ENCODE measurements at places on chromosomes 4 and X.

- no peak for DNase-seq
Measured at GRCh38 chr4:184504385-184504784, 30.0 kb upstream of the IRF2 start.

DNA sequence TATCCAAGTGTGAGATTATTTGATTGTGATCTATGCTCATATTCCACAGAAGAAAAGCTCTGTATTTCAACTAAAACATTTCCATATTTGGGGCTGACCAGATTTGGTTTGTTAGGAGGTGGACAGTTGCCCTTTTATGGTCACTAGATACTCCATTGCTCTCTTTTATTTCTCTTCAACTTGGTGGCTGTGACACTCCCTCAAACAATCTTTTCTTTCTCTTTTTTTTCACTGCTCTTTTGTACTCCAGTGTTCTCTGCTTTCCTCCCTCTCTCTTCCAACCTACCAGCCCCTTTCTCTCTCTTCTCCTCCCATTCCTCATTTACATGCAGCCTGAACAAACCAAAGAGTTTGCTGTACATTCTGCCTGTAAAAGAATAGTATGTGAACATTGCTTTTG is 48.8 kb downstream of the RBPJ start:
- no peak for DNase-seq

- DNase-seq: no peak
Measured at GRCh38 chr4:152659806-152660205, 20.0 kb downstream of the TMEM154 start.

DNA sequence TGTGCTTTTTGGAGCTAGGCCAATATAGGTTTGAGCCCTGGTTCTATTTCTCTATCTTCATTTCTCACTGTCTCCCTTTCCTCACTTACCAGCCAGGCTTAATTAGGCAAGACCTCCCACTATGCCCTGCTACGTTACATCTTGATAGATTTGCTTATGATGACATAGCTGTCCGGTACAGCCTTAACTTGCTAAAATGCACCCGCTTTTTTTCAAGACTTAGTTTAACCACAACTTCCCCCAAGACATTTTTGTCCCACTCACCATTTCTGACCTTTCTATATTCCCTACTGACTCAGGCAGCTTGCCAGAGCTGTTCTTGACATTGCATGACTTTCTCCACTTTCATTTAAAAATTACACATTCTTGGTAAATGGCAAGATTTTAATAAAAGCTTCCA is 152.6 kb downstream of the MID1 start:
- no peak for DNase-seq

- DNase-seq: no peak
Measured at GRCh38 chr4:77815636-77816035, 3.5 kb downstream of the CNOT6L start.

DNA sequence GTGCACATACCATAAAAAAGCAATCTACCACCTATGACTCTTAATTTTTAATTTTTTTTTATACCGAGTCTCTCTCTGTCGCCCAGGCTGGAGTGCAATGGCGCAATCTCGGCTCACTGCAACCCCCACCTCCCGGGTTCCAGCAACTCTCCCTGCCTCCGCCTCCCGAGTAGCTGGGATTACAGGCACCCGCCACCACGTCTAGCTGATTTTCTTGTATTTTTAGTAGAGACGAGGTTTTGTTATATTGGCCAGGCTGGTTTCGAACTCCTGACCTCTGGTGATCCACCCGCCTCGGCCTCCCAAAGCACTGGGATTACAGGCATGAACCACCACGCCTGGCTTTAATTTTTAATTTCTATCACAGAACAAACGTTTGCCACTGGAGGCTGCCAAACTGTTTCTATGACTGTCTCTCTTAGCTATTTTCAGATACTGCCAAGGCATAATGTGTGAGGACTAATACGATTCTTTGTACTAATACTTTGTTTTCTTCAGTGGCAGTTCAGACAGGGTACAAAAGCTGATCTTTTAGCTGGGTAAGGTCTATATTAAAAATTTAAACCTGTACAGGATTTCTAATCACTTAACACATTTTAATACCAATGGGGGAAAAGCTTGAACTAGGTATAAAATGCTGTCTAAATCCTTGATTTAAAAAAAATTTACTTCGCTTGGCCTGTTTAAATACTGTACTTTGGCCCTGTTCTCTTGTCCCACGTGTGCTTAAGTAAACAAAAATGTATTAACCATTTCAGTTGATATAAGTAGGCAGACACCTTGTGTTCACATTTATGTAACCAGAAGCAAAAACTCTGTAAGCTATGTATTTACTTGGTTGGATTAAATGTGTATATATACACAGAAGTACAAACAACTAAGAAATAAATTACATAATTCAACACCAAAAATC is 2.3 kb downstream of the PGRMC2 start:
- no peak for DNase-seq

- DNase-seq: no peak
Measured at GRCh38 chrX:39946822-39947221, 150.9 kb downstream of the BCOR start.

DNA sequence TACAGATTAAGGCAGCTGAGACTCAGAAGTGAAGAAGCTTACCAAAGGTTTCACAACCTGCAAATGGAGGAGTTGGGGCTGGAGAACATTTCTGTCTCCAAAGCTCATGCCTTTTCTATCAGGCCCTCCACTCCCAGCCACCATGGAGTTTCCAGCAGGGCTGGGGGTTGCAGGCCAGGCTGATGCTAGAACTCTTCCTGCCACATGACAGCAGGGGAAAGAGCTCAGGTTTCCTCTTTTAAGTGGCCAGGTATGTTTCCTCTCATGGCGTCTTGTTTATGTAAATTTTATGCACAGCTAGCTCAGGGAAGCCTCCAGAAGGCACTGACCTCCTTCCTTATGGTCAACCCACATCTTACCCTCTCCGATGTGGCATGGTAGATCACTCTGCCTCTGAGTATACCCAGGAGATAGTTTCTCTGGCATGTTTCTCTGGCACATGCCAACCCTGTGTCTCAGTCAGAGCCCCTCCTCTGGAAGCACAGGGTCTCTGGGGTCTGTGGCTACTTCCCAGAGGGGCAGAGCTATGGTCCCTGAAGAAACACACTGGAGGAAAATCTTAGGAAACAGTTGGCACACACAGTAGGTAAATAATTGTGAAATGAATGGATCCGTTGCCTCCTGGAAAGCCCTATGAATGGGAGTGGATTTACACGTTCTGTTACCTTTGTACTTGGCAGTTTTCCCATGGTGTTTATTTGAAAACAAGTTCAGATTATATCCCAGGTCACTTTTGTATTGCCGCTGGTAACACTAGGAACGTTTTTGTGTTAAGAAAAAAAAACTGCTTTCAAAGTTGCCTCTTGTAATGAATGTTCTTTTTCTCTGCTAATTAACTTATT is 28.9 kb downstream of the PDK3 start:
- no peak for DNase-seq

DNA sequence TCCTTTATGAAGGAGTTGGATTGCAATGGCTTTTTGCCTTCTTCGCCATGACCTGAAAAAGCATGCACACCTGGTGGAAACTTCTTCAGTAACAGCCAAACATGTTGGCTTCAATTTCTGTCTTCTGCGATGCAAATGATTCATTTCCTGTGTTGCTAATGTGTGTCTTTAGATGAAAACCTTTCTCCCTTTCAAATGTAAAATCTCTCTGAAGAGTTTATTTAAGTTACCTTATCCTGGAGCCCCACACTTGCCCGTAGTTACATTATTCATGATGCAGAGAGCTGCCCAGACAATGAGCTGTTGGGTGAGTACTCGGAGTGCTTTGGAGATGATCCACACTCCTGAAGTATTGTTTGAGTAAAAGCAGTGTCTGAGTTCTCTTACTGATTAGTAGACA is 1100.9 kb downstream of the RPA4 start:
- no peak for DNase-seq

- DNase-seq: no peak
Measured at GRCh38 chr4:86174506-86174905, 185.3 kb downstream of the MAPK10 start.

DNA sequence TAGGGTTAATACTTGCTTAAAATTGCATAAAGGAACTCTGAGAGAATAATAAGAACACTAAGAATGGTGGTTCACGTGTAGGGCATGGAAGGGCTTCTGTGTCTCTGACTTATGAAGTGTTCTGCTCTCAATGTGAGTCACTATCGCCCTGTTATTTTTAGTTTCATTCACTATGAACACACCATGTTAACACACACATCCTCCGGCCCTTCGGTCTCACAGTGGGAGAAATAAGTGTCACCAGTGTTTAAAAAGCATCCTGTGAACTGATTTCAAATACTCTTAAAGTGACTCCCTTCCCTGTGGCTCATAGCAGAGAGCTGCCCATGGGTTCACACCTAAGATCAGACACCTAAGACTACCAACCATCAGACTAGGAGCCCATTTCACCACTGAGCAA is 33.8 kb upstream of the FGFBP2 start:
- DNase-seq: no peak

GRCh38 chr4:22607382-22607781 is 85.4 kb upstream of the GBA3 start:
- peak; percentile 29 for DNase-seq

DNA sequence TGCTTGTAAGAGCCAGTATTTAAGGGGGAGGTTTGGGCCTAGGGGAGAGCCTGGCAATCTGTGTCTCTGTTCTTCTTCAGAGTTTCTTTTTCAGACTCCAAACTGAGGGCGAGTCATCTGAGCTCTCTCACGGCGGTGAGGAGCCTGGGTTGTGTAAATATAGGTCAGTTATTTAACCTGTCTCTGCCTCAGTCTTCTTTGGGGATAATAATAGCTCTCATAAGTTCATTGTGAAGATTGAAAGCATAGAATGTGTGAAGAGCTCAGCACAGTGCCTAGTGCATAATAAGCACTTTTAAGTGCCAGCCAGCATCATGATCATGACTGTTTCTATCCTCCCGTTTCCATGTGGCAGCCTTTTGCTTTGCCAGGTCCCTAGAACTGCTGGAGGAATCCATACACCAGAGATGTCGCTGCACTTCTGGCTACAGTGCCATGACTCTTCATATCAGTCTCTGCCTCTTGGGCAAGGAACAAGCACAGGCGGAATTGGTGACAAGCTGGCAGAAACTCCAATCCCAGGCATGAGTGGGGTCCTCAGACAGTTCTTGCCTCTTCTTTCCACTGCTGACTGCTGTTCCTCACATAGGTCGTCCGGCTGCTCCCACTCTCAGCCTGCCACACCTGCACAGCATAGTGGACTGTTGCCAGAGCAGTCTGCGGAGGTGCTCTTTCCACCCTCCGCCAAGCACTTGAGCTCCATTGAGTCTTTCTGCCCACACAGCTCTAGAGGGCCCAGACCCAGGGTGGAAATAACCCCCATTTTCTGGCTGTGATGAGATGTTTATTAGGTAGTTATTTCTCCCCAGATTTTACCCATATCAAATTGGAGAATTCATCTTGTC is 103.7 kb upstream of the MAML3 start:
- no peak for DNase-seq

- DNase-seq: no peak
Measured at GRCh38 chr4:75058486-75058885, 125.6 kb downstream of the PARM1 start.

DNA sequence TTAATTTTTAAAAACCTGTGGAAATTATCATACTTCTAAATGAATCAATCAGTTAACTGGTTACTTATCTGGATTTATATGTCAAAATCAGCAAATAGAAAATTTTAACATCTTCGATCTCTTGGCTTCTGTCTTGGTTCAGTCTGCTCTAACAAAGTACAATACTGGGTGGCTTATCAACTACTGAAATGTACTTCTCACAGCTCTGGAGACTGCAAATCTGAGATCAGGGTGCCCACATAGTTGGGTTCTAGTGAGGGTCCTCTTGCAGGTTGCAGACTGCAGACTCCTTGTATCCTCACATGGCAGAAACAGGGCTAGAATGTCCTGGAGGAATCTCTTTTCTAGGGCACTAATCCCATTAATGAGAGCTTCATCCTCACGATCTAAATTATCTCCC is 1851.6 kb upstream of the TENM3 start:
- no peak for DNase-seq

DNA sequence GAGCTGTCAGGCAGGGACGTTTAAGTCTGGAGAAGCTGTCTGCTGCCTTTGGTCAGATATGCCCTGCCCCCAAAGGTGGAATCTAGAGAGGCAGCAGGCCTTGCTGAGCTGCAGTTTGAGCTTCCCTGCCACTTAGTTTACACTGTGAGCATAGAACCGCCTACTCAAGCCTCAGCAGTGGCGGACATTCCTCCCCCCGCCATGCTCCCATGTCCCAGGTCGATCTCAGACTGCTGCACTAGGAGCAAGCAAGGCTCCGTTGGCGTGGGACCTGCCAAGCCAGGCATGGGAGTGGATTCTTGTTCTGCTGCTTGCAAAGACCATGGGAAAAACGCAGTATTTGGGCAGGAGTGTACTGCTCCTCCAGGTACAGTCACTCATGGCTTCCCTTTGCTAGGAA is 24.3 kb downstream of the PLK4 start:
- DNase-seq: no peak

- DNase-seq: no peak
Measured at GRCh38 chr4:6951880-6952381, 42.3 kb downstream of the TBC1D14 start.

DNA sequence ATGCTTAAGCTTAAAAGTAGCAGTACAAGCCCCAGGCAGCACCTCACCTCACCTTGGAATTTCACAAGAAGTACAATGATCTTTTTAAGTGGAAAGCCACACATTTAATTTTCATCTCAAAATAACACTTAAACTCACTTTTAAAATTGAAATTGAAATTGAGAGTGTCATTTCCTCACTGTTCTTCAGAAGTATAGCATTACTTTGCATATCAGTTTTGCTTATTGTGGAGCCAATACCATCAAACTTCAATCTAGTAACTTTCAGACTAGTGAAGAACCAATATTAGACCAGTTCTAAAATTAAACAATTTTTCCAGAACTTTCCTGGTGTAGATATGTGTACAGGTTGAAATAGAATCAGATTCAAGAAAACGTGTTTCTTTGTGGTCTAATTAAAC is 242.4 kb downstream of the NDST4 start:
- no peak for DNase-seq

- no peak for DNase-seq
Measured at GRCh38 chr4:16384576-16384975, 158.3 kb upstream of the TAPT1 start.

DNA sequence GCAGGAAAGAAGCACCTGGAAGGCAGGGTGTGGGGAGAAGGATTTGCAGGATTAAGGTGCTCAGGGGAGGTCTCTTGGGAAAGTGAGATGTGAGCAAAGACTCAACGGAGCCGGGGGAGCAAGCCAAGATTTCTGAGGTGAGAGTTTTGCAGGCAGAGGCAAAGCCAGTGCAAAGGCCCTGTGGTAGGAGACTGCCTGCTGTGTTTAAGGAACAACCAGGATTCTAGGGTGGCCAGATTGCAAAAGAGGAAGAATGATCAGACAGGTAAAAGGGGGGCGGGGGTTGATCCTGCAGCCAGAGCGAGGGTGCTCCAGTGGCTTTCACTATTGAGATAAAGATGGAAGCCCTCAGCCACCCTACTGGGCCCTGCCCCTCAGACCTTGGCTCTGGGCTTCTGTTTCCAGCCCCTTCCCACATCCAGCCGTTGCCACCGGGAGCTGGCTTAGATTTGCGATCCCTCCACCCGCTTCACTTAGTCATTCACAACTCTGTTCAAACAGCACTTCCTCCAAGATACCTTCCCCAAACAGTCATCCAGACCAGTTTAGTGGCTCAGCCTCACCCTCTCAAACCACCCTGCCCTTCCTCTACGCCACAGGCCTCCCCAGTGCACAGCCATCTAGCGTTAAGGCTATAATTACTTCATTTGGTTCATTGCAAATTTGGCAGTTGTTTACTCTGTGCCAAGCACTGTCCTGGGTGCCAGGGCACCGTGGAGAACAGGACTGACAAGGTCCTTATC is 23.3 kb upstream of the BCOR start:
- no peak for DNase-seq

- no peak for DNase-seq
Measured at GRCh38 chr4:108693211-108693610, 42.8 kb downstream of the OSTC start.

GRCh38 chrX:96002431-96002830 is 682.2 kb upstream of the DIAPH2 start:
- no peak for DNase-seq

Measured in T-cell (primary cell).